Adrenal gland (tissue), 19 donors: ENCODE measurements at places on chromosomes 12 and 14. TPM values are rescaled to one million over a fixed set of nuclear protein-coding genes. Genes with fewer than 3 reads are reported as not detected.
A peak's percentile ranks its signal among the peaks of the same experiment; 100 is the strongest.

The RNFT2 gene
- 9.7 TPM for total RNA-seq

GRCh38 chr12:89789862-89790261, 81.2 kb upstream of the ATP2B1 start:
- H3K4me3 ChIP-seq: no peak overlapping the region
- no peaks in the 10 kb centered on the region for H3K36me3 ChIP-seq
- DNase-seq: no peak
- no peak overlapping the region for H3K27ac ChIP-seq
- H3K27me3 ChIP-seq: no peaks in the 10 kb centered on the region

DNA sequence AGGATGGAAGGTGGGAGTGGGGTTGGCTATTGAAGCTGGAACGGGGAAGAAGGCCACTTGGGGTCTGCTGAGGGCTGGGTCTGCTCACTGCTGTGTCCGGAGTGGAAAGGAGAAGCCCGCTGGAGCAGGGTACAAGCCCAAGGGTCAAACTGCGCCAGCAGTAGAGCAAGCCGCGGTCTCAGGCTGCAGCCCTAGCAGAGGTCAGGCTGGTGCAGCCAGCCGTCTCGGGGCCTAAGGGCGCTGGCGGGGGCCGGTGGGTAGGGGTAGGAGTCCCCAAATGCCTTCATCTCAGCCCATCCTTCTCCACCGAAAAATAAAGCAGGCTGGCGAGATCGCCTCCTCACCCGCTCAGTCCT, 718 bp upstream of the JDP2 start:
- H3K4me3 ChIP-seq: no peak overlapping the region
- H3K4me1 ChIP-seq: peaks cover 34% of the 10 kb centered on the region
- no peak for DNase-seq
- H3K36me3 ChIP-seq: peaks cover 1% of the 10 kb centered on the region

DNA sequence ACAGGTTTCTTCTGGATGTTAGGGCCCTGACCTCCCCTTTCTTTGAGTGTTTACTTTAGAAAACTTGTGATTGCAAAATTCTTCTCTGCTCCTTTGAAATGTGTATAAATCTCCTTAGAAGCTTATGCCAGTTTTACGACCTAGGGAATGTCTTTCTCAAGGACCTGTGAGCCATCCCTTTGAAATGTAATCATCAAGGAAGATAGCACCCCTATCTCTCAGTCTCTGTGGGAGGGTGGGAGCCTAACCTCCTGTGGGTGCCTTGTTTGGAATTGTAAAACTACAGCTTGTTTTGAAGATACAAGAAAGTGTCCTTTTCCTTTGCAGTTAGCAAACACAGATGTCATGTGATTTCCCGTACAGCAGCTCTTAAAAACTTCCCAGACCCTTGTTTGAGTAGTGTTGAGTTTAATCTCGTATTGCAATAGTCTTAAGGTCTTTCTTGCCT, 3.3 kb downstream of the OR10AD1 start:
- DNase-seq: peak; percentile 30
- no peaks in the 10 kb centered on the region for H3K36me3 ChIP-seq
- H3K4me1 ChIP-seq: peaks cover 32% of the 10 kb centered on the region
- H3K4me3 ChIP-seq: no peak overlapping the region

DNA sequence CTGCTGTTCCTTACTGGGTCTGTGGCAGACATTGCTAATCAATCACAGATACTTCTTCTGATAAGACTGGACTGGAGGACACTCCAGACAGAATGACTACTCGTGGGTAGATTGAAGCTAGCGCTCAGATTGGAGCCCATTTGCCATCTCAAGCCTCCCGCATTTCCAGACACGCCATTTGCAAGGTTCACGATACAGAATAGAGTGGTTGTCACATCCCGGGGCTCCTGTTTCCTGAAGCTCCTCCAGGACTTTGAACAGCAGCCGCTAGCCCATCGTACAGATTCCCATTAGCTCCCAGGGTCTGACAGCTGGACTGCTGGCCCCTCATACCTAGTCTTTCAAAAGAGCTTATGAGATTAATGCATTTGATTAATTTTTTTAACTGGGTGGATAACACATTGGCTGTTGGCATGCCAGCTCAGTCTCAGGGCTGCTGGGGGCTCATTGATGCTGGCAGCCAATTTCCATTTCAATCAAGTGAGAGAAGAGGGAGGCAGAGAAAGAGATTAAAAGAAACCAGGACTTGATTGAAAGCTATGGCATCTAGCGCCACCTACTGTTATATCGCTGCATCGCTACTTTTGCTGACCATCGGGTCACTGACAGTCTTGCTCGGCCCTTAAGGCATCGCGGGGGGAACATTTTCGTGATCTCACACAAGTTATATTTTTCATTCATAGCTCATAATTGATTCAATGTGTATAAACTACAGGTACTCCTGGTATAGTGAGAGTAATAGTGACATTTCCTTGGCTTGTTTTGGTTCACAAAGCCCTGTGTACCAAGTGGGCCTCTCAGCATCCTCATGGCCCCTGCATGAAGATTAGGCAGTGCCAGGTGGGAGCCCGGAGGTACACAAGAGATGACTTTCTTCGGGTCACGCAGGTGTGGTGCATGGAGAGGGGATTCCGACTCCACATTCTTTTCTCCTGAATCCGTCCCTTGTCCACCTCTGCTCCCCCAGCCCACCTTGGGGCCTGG, 78.6 kb downstream of the CCDC60 start:
- H3K27me3 ChIP-seq: no peaks in the 10 kb centered on the region
- H3K27ac ChIP-seq: no peak overlapping the region
- H3K4me3 ChIP-seq: no peak overlapping the region
- DNase-seq: peak; percentile 56

- H3K4me1 ChIP-seq: no peaks in the 10 kb centered on the region
- H3K36me3 ChIP-seq: no peaks in the 10 kb centered on the region
- no peaks in the 10 kb centered on the region for H3K27me3 ChIP-seq
- H3K4me3 ChIP-seq: no peak overlapping the region
- no peak for DNase-seq
These were observed 185.0 kb downstream of the PLCZ1 start for GRCh38 chr12:18552829-18553228.

DNA sequence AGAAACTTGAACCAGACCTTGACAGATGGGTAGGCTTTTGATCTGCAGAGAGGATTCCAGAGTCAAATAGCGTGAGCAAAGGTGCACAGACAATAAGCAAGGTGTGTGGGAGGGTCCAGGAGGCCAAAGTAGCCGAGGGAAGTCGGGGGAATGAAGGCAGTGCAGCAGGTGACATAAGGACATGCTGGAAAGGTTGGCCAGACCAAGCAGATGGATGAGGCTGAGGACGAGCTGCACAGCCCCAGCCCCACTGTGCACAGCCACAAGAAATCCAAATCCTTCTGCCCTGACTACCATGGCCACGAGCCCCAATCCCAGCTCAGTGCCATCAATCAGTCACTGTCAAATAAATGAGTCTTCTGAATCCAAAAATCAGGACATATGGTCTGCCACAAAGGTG, 5.4 kb downstream of the TTC7B start:
- peaks cover 14% of the 10 kb centered on the region for H3K4me1 ChIP-seq
- no peak overlapping the region for H3K4me3 ChIP-seq
- H3K36me3 ChIP-seq: no peaks in the 10 kb centered on the region

GRCh38 chr14:69685218-69685616, 73.8 kb downstream of the SUSD6 start:
- DNase-seq: peak; percentile 46
- peak overlapping the region; percentile 62 for H3K27ac ChIP-seq
- no peak overlapping the region for H3K4me3 ChIP-seq
- peaks cover 42% of the 10 kb centered on the region for H3K4me1 ChIP-seq

DNA sequence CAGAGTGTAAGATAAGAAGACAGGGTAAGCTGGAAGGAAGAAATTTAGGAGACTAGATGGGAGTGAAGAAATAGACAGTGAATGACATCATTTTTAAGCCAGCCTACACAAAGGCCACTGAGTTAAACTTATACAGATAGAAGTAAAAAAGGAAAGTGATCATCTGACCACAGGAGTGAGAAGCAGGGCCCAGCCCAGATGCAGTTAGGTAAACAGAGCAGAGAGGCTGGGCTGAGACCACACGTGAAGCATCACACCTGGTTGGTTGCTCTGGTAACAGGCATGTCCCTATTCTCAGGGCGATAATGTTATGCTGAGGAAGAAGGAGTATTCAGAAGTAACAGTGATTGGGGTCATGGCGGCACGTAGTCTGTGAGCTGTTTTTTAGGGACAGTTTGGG, 1079.4 kb downstream of the AACS start:
- no peaks in the 10 kb centered on the region for H3K27me3 ChIP-seq
- no peaks in the 10 kb centered on the region for H3K4me1 ChIP-seq
- no peaks in the 10 kb centered on the region for H3K36me3 ChIP-seq
- no peak for DNase-seq

DNA sequence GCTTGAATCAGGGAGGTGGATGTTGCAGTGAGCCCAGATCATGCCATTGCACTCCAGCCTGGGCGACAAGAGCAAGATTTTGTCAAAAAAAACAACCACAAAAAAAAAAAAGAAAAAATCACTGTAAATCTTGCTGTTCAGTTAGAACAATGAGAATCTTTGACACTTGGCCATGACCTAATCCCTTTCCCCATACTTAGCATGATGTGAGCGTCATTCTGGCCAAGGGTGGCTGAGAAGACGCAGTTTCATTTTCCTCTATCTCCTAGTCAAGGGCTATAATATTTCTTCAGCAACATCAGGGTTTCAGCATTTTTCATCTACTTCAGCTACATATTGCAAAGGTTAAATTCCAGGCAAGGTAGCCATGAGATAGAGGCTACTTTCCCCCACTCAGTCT, 599.4 kb upstream of the MDGA2 start:
- H3K4me3 ChIP-seq: no peak overlapping the region
- DNase-seq: no peak
- no peaks in the 10 kb centered on the region for H3K36me3 ChIP-seq
- H3K27ac ChIP-seq: no peak overlapping the region

- no peaks in the 10 kb centered on the region for H3K27me3 ChIP-seq
- no peaks in the 10 kb centered on the region for H3K36me3 ChIP-seq
- DNase-seq: no peak
- H3K27ac ChIP-seq: no peak overlapping the region
- H3K4me1 ChIP-seq: no peaks in the 10 kb centered on the region
- H3K4me3 ChIP-seq: no peak overlapping the region
These were observed 131.8 kb upstream of the EEA1 start for GRCh38 chr12:93060666-93061472.

GRCh38 chr14:79961197-79961596, 250.1 kb downstream of the DIO2 start:
- no peaks in the 10 kb centered on the region for H3K36me3 ChIP-seq
- H3K4me1 ChIP-seq: no peaks in the 10 kb centered on the region
- H3K27ac ChIP-seq: no peak overlapping the region
- DNase-seq: no peak
- no peaks in the 10 kb centered on the region for H3K27me3 ChIP-seq

- H3K27ac ChIP-seq: no peak overlapping the region
- H3K4me3 ChIP-seq: no peak overlapping the region
- peaks cover 4% of the 10 kb centered on the region for H3K4me1 ChIP-seq
- DNase-seq: no peak
- H3K27me3 ChIP-seq: no peaks in the 10 kb centered on the region
- peaks cover 7% of the 10 kb centered on the region for H3K36me3 ChIP-seq
These were observed 136.5 kb downstream of the PLXNC1 start for GRCh38 chr12:94284859-94285258.

- no peak overlapping the region for H3K27ac ChIP-seq
- H3K4me3 ChIP-seq: no peak overlapping the region
- H3K27me3 ChIP-seq: no peaks in the 10 kb centered on the region
- no peaks in the 10 kb centered on the region for H3K4me1 ChIP-seq
- H3K36me3 ChIP-seq: peaks cover 61% of the 10 kb centered on the region
These were observed 9.5 kb upstream of the PUS1 start for GRCh38 chr12:131919366-131920156.

- H3K4me3 ChIP-seq: no peak overlapping the region
- H3K4me1 ChIP-seq: no peaks in the 10 kb centered on the region
- DNase-seq: no peak
- no peak overlapping the region for H3K27ac ChIP-seq
- H3K27me3 ChIP-seq: no peaks in the 10 kb centered on the region
- H3K36me3 ChIP-seq: no peaks in the 10 kb centered on the region
These were observed 47.4 kb upstream of the C14orf180 start for GRCh38 chr14:104532191-104532555.

- H3K4me1 ChIP-seq: no peaks in the 10 kb centered on the region
- H3K27ac ChIP-seq: no peak overlapping the region
- DNase-seq: no peak
- no peaks in the 10 kb centered on the region for H3K36me3 ChIP-seq
- H3K4me3 ChIP-seq: no peak overlapping the region
These were observed 215.4 kb upstream of the C14orf180 start for GRCh38 chr14:104363891-104364760.
